ENCODE measurements at places on chromosomes 3 and 15. TPM values are rescaled to one million over a fixed set of nuclear protein-coding genes. Genes with fewer than 3 reads are reported as not detected.

CCR8 gene
- total RNA-seq, result not detected

DNA sequence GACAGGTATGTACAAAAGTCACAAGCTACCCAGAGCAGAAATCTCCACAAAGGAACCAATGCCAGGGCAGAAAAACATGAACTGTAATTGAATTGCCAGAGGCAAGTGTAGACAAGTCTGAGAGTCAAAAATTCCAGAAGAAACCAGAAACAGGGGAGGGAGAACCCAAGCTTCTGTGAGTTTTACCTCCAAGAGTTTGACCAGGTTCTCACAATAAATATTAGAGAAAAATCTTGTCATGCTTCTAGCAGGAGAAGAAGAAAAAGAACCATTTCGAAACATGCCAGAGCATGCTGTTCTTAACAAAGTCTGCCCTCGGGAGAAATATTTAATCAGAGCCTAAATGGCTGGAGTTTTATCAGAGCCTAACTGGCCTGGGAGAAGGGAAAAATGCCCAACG is 32.5 kb upstream of the AP3B2 start:
- DNase-seq, result no peak

GRCh38 chr15:86347245-86347644 is 267.6 kb downstream of the AGBL1 start:
- no peak for DNase-seq

GRCh38 chr3:44098656-44099415 is 142.8 kb upstream of the TOPAZ1 start:
- DNase-seq, result no peak

IL17RE gene
- total RNA-seq, result 10.0 TPM

GRCh38 chr3:117005274-117005673 is 295.7 kb downstream of the TUSC7 start:
- DNase-seq, result no peak

CPLX3 gene
- total RNA-seq, result not detected

- DNase-seq, result no peak
These were observed 749 bp downstream of the SRGAP3 start for GRCh38 chr3:9248522-9249271.

SPATA16 gene
- total RNA-seq, result not detected

IMPG2 gene
- 0.65 TPM for total RNA-seq

DNA sequence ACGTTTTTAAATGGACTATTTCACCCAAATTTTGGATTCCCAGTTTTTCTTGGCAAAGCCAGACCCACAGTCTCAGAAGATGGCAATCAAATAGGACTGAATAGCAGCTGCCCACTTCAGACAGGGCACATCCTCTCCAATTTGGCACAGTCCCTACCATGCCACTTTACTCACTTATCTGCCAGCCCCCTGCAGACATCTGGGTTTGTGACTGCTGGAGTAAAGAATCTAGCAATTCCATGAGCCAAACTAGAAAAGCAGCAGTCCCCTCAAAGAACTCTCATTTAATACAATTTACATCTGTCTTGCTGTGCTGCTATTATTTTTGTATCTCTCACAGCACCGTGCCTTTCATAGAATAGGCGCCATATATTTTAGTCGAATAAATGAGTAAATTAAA is 16.0 kb upstream of the LRRN1 start:
- DNase-seq, result no peak

ADAMTS17 gene
- total RNA-seq, result 4.0 TPM

EPHB1 gene
- 3.7 TPM for total RNA-seq

DNA sequence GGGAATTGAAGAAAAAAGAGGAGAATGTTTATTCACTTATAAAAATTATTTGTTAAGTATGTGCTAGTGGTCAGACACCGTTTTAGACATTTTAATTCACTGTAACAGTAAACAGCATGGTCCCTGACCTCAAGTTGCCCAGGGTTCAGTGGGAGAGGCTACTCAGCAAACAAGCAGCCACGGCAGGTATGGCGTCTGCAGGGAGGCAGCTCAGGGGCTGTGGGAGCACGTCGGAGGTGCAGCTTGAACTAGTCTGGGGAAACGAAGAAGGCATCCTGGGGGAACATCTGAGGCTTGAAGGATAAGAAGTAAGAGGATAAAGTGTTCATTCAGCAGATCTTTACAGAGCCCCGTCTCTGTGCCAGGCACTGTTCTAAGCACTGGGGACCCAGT is 66.0 kb downstream of the CRTC3 start:
- no peak for DNase-seq

GRCh38 chr3:179168918-179169317 is 20.8 kb downstream of the PIK3CA start:
- DNase-seq, result no peak

GRCh38 chr3:39254806-39255449 is 24.9 kb downstream of the CX3CR1 start:
- DNase-seq, result no peak

DNA sequence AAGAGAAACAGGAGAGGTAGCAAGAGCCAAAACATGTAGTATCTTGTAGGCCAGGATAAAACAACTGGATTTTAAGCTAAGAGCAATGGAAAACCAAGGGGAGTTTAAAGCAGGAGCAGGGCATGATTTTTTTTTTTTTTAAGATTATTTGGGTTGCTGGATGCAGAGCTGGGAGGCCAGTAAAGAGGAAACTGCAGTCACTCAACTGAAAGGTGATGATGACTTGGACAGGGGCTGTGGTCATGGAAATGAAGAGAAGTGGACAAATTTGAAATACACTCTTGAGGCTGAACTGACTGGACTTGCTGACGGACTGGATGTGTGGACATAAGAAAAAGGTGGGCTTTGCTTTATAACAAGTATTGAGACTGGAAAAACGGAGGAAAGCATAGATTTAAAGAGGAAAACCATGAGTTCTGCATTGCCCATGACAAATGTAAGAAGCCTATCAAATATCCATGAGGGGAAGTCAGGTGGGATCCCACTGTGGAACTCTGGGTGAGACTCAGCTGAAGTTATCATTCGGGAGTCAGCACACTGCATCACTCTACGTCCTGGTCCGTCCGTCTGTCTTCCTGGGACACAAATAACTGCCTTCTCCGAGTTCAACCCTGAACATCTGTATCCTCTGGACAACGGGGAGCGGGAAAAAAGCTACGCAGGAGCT is 688 bp downstream of the XPC start:
- DNase-seq, result no peak

- DNase-seq, result no peak
These were observed 5.8 kb downstream of the HYAL2 start for GRCh38 chr3:50316657-50317242.

- DNase-seq, result no peak
These were observed 103.1 kb upstream of the UNC13C start for GRCh38 chr15:53875139-53875538.

DNA sequence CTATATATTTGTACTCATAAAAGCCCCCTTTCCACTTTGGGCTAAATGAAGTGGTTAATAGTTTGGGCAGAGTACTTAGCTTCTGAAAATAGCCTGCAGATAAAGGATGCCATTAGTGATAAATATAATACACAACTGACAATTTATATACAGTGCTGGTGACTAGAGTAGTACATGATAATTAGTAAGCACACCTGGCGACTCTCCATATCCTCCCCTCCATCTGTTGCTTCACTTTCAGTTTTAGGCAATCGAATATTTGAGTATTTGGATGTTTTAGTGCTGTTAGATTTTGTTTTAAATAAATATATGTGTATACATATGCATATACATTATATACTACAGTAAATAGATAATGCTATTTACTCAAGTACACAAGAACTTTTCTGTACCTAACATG is 35.9 kb upstream of the CHMP2B start:
- no peak for DNase-seq

FNDC3B gene
- 142 TPM for total RNA-seq

- DNase-seq, result no peak
These were observed 218.5 kb downstream of the ITPR1 start for GRCh38 chr3:4711680-4711992.

DNA sequence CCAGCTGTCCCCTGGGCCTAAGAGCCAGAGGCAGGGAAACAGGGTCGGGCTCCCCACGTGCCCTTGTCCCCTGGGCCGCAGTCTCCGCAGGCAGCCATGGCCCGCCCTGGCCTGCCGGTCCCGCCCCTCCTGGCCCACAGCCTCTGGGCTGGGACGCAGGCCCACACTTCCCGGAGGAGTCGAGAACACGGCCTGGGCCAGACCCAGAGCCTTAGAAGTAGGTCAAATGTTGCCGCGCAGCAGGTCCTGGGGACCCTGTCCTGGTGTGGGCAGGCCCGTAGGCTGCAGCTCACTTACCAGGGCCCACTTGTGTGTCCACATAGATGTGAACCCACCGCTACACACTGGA is 4.3 kb upstream of the MYL3 start:
- DNase-seq, result peak; percentile 94

DNA sequence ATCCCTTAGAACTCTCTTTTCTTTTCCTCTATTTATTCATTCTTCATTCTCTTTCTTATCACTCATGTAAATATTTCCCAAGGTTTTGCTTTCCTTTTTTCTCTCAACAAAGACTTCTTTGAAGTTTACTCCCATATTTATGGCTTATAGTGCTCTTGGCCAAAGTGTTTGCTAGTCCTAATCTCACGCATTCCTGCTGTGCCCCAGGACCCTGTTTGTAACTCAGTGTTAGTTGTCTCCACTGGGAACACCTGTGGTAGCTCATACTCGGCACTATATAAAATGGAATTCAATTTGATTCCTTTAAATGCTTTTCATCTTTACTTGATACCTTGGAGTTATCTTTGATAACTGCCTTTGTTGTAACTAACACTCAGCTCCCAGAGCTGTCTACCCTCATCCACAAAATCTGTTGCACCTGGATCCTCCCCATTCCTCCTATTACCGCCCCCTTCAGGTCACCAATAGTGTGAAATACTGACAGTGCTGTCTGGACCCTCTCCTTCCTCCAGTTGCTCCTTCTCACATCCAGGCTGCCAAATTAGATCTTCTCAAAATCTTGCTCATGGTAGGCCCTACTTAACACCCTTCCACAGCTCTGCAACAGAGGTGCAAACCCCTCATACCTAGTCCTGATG is 76.8 kb downstream of the TIGIT start:
- no peak for DNase-seq

ERICH6 gene
- not detected for total RNA-seq

DNA sequence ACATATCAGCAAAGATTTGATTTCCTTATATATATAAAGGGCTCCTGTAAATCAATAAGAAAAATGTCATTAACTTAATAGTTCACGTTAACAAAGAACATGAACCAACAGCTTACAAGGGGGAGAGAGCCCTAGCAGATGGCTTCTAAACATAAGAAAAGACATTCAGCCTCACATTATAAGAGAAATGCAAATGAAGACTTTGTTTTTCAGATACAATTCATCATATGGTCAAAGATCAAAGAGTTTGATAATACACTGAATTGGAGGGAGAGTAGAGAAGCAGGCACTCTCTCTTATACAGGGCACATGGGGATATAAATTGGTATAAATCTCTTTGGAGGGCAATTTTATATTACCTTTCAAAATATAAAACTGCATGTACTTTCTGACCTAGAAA is 21.1 kb downstream of the RBP2 start:
- no peak for DNase-seq

TRPC1 gene
- 27.9 TPM for total RNA-seq

GRCh38 chr3:72633121-72633520 is 215.1 kb downstream of the SHQ1 start:
- no peak for DNase-seq

GLT8D1 gene
- total RNA-seq, result 55.9 TPM

NMB gene
- 5.7 TPM for total RNA-seq

GRCh38 chr3:23501201-23501802 is 298.2 kb downstream of the UBE2E2 start:
- no peak for DNase-seq

Measured in posterior vena cava (tissue), 2 donors.